ENCODE measurements at places on chromosomes 7 and 10.
A peak's percentile ranks its signal among the peaks of the same experiment; 100 is the strongest.

- DNase-seq, result no peak
These were observed 71.7 kb upstream of the TPK1 start for GRCh38 chr7:144907577-144907976.

- no peak for DNase-seq
These were observed 30.5 kb downstream of the CHST12 start for GRCh38 chr7:2433713-2434550.

DNA sequence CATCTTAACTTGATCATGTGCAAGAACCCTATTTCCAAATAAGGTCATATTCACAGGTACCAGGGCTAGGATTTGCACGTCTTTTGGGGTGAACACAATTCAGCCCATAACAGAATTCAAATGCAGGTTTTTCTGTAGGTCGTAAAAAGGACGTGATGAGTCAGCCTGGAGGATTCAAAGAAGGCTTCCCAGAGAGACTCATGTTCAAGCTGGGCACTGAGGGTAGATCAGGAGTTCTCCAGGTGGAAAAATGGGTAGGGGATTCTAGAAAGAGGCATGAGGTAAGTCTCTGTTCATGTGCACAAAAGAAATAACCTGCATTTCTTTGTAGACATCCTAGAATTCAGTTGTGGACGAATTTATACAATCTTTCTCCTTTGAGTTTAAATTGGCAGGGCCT lies 160.4 kb downstream of the RPS24 start:
- no peak for DNase-seq

GRCh38 chr10:21296575-21297355 lies 228.7 kb downstream of the SKIDA1 start:
- DNase-seq, result no peak

GRCh38 chr7:1975179-1975578 lies 257.6 kb downstream of the MAD1L1 start:
- no peak for DNase-seq

- no peak for DNase-seq
These were observed 59.5 kb upstream of the PRPS1L1 start for GRCh38 chr7:18087026-18087686.

DNA sequence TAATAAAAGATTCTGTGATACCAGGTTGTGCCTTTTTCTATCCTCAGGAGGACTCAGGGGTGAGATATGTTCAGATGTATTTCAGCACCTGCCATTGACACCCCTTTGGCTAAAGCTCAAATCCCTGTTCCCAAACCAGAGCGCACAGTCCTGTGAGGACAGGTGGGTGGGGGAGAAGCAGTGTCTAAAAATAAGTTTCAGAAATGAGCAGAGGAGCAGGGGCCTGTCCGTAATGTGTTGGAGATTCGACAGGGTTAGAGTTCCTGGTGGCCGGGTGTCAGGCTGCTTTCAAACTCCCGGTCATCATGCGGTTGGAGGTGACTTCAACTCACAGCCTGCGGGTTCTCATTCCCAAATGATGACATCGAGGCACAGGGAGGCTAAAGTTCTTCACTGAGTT lies 211.5 kb downstream of the KLF6 start:
- no peak for DNase-seq

DNA sequence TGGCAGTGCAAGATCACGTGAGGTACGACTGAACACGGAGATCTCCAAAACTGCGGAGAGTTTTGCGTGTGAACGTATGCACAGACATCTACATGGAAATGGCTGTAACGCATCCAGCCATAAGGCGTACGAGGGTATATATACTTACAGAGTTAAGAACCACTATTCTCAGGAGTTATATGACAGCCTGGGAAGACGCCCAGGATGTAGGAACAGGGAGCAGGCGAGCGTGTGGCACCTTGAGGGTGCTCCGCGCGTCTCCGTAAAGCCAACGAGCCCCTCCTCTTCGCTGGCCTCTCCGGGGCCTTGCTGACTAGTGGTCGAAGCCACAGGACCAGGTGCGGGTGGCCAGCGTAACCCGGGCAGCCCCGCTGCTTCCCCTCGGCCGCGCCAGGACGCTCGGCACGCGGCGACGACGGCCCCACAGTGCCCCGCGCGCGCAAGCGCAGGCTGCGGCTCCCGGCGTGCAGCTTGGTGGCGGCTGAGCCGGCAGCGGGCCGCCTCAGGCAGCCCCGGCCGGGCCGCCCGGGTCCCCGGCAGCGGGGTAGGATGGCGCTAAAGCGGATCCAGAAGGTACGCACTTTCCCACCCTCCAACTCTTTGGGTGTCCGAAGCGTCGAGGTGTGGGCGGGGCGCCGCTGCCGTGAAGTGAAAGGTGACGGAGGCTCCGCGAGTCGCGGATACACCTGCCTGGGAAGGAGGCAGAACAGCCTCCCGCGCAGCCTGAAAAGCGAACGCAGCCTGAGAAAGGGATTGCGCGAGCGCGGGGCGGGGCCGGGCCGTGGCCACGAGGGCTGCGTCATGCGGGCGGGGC lies at the start of gene UBE2D4:
Gene UBE2D4, plus strand, starts transcription at position 453 of the 814 bp plus-strand sequence. Its CDS starts 97 bp downstream, at position 550.
- DNase-seq, result peak; percentile 88

GRCh38 chr7:30678805-30679204 lies 3.5 kb downstream of the CRHR2 start:
- DNase-seq, result no peak

DNA sequence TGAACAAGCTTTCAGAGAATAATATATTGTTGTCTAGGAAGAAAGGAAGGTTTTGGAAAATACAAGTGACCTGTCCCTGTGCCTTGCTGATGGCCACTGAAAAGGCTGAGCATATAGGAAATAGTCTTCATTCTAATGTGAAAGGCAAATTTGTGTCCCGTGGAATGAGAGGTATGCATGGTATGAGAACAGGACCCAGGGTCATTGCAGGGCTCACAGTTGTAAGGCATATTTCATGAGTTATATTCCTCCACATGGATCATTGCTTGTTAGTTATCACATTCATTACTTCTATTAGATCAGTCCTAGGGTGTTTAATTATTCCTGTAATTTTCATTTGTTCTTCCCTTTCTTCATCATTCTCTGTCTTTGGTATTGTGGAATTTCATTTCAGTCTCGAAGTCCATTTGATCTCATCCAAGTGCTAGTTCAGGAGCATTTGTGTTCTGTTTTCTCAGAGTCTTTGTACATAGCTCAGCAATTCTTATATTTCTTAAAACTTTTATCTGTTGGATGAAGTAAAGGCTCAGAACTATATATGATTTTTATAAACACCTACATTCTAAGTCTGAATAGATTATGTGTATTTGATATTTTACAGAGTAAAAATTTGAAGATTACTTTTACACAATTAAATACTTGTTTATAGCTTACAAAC lies 39.4 kb upstream of the ARHGAP21 start:
- no peak for DNase-seq

Data from central memory CD4-positive, alpha-beta T cell (primary cell).